ENCODE measurements at places on chromosomes 3 and 15.

- no peak for DNase-seq
Measured at GRCh38 chr3:106837616-106838015, 539.6 kb upstream of the CCDC54 start.

DNA sequence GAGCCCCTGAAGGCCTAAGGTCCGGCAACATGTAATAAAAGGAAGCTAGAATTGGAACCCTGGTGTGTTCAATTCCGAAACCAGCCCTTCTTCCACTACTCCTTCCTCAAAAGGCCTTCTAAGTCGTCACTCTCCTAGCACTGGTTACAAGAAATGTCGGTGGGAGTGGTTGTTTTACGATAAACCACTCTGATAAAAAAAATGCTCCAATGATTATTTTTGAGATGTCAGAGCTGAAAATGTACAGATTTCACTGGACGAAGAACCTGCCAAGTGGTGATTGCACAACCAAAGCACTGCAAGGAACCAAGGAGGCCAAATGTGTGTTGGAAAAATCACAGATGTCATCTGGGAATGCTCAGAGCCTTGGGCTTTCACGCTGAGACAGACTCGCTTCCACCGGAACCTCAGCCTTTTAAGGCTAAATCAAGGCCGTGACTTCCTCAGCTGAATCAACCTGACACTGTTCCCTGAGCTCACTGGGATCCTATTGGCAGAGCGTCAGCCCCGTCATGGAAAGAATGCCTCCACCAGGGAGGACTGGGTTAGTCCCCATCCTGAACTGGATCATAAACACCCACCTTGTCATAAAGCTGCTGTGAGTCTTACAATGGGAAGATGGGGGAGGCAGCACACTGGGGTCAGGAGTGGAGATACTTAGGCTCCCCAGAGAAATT lies 108.1 kb upstream of the THBS1 start:
- DNase-seq, result no peak

DNA sequence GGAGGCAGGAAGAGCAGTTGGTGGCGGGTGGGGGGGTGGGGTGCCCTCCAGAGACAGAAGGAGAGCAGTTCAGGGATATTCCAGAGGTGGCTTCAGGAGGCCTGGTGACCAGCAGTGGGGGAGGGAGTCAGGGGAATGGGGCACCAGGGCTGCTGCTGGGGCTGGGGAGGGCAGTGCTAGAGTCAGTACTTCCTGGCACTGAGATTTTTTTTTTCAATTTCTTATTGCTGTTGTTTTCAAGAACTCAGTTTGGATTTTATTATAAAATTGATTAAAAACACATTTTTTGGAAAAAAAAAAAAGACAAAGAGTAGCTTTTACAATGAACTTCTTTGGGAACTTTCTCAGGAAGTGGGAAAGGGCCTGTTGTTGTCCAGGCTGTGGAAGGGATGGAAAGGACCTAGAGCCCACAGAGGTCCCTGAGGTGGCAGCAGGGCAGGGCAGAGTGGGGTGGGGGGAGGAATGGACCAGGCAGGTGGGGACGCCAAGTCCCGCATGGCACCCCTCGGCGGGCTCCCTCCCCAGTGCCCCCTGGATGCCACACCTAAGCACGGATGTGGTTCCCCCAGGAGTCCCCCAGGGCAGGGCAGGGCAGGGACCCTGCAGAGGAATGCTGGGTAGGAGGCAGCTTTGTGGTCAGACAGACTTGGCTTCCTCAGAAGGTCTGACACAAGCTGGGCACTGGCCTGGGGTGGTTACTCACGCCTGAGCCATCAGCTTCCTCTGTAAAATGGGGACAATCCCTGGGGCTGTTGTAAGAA lies 8.5 kb upstream of the ANPEP start:
- no peak for DNase-seq

DNA sequence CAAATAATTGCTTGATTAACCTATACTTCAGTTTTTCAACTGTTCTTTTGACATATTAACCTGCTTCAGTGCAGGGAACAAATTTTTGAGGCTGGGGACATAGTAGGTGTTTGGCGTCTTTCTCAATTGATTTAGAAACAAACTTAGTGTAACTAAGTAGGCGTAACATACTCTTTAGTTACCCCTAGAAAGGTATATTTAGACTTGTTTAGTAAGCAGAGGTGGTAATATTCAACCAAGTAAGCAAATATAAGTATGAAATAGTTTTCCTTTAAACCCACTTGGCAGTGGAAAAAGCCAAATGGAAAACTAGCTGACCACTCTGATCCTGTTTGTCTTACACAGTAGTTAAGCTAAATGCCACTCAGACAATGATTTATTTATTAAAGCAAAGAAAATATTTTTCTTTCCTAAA lies 113.2 kb downstream of the MBNL1 start:
- DNase-seq, result no peak

- DNase-seq, result no peak
Measured at GRCh38 chr3:141067206-141067974, 16.2 kb downstream of the SPSB4 start.

- no peak for DNase-seq
Measured at GRCh38 chr3:53844262-53845102, 1.7 kb downstream of the CHDH start.

DNA sequence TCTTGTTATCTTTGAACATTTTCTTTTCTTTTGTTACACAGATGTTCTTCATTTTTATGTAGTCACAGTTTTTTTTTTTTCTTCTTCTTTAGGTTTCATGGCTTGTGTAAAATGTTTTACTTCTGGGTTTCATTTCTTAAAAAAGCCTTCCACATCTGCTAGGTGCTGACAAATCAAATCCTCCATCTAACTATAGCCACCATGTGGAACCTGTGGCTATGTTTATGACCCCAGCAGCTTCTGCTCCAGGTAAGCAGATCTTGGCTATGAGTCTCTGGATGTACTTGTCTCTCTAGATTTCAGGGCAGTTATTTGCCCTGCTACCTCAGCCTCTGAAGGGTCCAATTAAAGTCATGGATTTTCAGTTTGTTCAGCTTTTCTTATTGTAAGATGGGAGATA lies 44.5 kb downstream of the OXSM start:
- DNase-seq, result no peak

DNA sequence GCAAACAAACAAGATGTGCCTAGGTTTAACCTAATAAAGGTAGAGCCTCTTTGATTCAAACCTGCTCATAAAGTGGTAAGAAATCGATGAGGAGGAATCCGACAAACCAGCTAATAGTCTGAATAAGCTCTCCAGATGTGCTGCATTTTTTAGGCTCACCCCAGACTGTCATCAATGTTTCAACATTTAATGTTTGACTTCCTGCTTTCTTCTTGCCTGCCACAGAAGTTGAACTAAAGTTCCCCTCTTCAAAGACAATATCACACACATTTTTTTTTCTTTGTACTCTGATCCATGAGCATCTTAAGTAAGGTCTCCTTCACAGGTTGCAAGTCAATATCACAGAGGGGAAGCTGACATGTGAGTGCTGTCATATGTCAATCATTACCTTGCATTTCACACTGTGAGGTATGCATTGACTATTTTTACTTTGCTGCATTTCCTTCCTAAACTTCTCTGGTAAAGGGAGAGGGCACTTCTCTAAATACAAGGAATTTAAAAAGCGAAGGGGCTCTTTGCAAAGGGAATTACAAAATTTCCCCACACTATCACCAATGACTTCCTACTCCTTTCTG lies 172.3 kb upstream of the MCTP2 start:
- no peak for DNase-seq

DNA sequence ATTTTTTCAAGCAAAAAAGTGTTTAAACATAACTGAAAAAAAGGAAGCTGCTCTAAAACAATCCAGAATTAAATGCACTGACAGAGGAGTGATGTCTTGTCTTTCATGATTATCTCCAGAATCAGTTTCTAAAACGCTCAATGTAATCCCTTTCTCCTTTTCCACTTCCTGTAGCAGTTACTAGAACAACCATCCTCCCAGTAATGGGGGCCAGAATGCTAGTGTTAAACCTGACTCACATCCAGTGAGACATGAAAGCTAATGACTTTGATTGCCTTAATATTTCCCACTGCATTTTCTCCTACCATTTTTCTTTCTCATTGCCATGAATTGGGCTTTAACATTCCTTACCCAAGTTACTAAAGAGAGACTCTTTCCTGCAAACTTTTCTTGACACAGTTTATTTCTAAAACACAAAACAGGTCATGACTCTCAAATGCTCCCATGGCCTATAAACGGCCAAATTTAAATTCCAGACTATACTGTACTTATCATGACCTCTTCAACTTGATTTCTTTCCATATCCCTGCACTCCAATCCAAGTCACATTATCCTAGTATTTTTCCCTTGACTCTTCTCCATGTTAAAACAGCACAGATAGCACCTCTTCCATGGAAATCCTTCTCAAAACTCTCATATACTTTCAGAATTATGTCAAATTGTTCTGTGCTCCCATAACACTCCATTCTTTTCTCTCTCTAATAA lies 341.4 kb downstream of the NAALADL2 start:
- DNase-seq, result no peak

- DNase-seq, result no peak
Measured at GRCh38 chr3:121665488-121665887, 4.8 kb upstream of the HCLS1 start.

DNA sequence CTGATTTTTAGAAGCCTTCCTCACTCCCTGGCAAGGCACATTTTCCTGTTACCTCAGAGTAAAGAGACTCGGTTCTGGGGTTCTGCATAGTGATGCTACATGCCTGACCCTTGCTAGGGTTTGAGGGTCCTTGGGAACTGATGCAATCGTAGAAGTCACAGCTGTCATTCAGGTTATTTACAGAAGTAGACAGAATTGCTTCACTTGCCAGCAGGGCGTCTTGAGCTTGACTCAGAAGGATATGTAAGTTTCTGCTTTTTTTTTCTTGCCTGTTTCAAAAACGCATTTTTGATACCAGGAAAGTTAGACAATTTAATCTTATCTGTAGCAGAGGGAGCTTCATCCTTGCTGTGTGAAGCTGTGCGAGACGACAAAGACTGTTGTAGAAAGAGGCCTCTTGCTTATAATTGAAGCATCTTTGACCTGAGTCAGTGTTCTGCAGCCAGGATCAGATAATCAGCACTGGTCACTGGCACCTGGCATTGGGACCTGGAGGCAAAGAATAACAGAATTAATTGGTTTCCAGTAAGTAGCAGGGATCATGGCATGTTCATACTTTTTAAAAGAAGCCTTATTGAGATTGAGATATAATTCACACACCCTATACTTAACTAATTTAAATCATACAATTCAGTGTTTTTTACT lies 24.8 kb downstream of the CACNA1D start:
- DNase-seq, result no peak

- DNase-seq, result no peak
Measured at GRCh38 chr3:32872487-32873382, 54.9 kb downstream of the TRIM71 start.

GRCh38 chr3:54917862-54918261 lies 10.0 kb downstream of the LRTM1 start:
- DNase-seq, result no peak

DNA sequence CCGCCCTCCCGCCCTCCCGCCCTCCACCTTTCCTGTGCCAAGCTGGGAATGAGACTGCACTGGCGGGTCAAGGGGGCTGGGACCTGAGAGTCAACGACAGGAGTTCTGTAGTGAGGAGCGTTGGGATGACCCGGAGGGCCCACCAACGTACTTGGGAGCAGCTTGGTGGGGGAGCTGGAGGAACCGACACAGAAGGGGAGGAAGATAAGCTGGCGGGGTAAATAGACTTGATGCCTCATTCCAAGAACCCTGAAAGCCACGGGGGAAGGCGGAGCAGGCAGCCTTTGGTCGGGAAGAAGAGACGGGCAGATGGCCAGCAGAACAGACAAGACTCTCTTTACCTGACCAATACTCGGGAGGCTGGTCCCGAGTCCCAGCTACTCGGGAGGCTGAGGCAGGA lies 277 bp downstream of the FMN1 start:
- no peak for DNase-seq

- DNase-seq, result no peak
Measured at GRCh38 chr3:155702745-155703591, 41.9 kb downstream of the PLCH1 start.

DNA sequence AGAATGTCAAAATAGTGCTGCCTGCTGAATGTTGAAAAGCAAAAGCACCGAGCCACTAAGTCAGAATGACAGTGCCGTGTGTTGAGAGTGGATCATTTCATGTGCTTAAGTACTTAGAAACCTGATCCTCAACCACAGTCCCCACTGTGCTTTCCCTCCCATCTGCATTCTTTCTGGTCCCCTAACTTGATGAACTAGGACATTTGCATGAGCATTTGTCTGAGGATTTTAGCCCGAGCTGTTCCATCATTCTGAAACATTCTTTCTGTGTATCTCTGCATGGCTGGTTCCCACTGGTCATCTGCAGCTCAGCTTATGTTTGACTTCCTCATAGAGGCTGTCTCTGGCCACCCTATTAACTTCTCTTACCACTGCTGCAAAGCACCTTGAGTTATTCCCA lies 42.0 kb downstream of the SST start:
- no peak for DNase-seq

DNA sequence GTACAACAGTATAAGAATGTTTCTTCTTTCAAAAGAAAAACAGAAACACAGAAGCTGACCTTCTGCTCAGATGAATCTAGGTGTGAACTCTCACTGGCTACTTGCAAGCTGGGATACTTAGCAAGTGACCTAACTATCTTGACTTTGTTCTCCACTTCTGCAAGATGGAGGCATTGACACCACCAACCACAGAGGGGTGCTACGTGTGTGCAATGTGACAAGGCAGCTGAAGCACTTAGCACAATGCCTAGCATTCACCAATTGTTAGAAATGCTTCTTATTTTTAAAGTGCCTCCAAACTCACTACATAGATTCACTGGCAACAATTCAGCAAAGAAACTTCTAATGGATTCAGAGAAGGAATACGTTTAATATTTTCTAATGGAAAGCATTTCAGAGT lies 331.4 kb upstream of the WNT5A start:
- no peak for DNase-seq

DNA sequence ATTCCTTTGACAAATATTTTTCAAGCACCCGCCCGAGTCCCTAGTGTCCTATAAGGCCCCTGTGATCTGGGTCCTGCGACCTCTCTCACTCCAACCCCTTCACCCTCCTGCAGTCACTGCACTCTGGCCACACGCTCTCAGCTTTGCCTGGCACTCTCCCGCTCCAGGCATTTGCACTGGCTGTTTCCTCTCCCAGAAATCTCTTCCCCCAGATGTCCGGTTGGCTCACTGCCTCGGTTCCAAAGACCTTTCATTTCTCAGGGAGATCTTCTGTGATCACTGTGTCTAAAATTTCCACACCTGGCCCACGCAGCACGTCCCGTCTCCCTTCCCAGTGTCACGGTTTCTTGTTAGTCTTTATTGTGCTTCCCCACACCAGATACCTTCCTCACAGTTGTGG lies 97.4 kb downstream of the WNT7A start:
- DNase-seq, result no peak

- DNase-seq, result no peak
Measured at GRCh38 chr3:151120409-151120808, 34.9 kb downstream of the MED12L start.

GRCh38 chr3:162224746-162225145 lies 728.1 kb downstream of the OTOL1 start:
- DNase-seq, result no peak

- DNase-seq, result no peak
Measured at GRCh38 chr3:161619351-161619750, 122.7 kb downstream of the OTOL1 start.

GRCh38 chr15:66765478-66766281 lies 63.6 kb downstream of the SMAD6 start:
- no peak for DNase-seq

Measured in SHP77 treated with DMSO at 0.1 percent for 48 hours (cell line).